HuH-7 (cell line): ENCODE measurements at places on chromosomes 2 and 18.

DNA sequence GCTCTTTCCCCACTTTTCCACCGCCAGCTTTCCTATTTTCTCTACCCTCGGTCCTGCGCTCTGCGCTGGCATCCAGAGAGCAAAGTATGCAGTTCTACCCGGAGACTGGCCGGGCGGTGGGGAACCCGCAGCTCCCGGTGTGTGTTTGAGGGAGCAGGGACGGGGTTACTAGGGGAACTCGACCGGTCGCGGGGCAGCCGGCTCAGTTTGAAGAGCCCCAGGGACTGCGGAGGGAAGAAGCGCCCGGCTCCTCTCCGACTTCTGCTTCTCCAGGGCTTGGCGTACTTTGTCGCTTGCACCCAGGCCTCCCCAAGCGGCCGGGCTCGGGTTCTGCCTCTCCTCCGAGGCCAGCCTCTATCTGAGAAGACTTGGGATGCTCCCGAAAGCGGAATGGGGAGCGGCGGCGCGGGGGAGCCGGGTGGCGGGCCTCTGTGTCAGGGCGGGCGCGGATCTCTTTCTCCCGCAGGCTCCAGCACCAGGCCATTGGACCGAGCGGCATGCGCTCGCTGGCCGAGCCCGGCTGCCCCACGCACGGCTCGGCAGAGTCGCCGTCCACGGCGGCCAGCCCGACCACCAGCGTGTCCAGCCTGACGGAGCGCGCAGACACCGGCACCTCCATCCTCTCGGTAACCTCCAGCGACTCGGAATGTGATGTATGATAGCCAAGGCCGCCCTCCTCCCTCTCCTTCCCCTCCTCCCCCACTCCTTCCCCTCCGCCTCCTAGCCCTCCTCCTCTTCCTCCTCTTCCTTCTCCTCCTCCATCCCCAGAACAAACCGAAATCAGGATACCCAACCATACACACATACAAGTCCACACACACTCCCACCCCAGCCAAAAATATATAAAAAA, 2.8 kb downstream of the SIX3 start:
- DNase-seq = no peak

GRCh38 chr18:9619056-9619455, 4.7 kb upstream of the PPP4R1 start:
- DNase-seq = no peak

GRCh38 chr2:127398239-127398590, 10.4 kb upstream of the MAP3K2 start:
- no peak for DNase-seq

GRCh38 chr2:240383099-240383758, 52.2 kb upstream of the GPC1 start:
- no peak for DNase-seq

GRCh38 chr2:30444273-30444672, 2.8 kb upstream of the LCLAT1 start:
- DNase-seq = no peak

- no peak for DNase-seq
Observed at GRCh38 chr2:160379399-160379798, 114.2 kb downstream of the RBMS1 start.

- DNase-seq = no peak
Observed at GRCh38 chr2:65026704-65027464, 29.3 kb upstream of the CEP68 start.

- DNase-seq = no peak
Observed at GRCh38 chr2:8999797-9000196, 3.7 kb downstream of the MBOAT2 start.

DNA sequence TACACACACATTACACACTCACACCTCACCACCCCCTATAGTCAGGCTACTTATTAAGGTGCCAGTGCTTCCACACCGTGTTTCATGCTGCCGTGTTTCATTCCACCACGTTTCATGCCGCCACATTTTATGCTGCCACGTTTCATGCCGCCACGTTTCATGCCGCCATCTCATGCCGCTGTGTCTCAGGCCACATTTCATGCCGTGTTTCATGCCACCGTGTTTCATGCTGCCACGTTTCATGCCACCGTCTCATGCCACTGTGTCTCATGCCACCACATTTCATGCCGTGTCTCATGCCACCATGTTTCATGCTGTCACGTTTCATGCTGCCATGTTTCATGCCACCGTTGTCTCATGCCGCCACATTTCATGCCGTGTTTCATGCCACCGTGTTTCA, 65.1 kb downstream of the MBOAT2 start:
- DNase-seq = no peak

GRCh38 chr2:60234274-60234986, 319.0 kb downstream of the BCL11A start:
- DNase-seq = no peak

DNA sequence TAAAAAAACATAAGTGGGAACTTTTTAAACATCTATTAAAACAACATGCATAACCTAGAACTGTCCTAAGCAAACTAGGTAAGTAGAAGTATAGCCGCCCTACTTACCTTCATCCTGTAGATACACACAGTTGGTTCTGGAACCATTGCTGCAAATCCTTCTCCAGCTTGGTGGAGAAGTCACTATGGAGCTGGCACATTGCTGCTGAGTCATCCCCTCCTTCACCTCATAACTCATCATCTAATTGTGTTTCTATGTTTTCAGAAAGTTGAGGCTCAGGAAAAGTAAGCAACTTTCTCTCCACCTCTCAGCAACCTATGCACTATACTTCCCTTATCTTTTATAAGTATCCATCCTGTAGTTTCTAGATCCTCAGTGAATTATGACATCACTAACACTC, 269.8 kb upstream of the MMADHC start:
- DNase-seq = no peak

- no peak for DNase-seq
Observed at GRCh38 chr2:114709936-114710850, 267.8 kb downstream of the DPP10 start.

DNA sequence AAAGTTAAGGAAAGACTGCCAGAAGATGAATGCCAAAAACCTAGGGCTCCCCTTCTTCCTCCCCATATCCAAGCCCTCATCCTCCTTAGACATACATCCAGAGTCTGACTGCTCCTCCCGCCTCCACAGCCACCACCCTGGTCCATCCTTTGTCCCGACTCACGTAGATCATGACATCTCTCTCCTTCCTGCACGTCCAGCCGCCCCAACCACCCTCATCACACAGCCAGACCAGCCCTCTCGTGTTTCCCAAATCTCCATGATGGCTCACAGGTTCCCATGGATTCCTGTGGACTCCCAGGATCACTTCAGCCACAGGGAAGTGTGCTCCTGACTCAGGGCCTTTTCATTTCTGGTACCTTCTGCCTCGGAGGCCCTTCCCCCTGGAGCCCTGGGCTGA, 47.8 kb upstream of the CAB39 start:
- DNase-seq = no peak
